Progenitor cell of endocrine pancreas (in vitro differentiated cells): ENCODE measurements at places on chromosomes 3 and 15. TPM values are rescaled to one million over a fixed set of nuclear protein-coding genes. Genes with fewer than 3 reads are reported as not detected.

HAUS2 gene
- total RNA-seq: 22.0 and 24.2 TPM in 2 replicates

ZNF660 gene
- 22.6 and 27.1 TPM in 2 replicates for total RNA-seq

CPEB1 gene
- 0.60 and 0.80 TPM in 2 replicates for total RNA-seq

GRCh38 chr3:27528791-27529190, 44.6 kb upstream of the SLC4A7 start:
- H3K27ac ChIP-seq: no peak overlapping the region
- H3K27me3 ChIP-seq: no peaks in the 10 kb centered on the region
- no peaks in the 10 kb centered on the region for H3K36me3 ChIP-seq
- no peak overlapping the region for H3K4me3 ChIP-seq
- peaks cover 15% of the 10 kb centered on the region for H3K4me1 ChIP-seq

GRCh38 chr3:42043099-42043813, 47.9 kb upstream of the TRAK1 start:
- DNase-seq: no peak
- H3K27ac ChIP-seq: peak overlapping the region; percentile 91
- H3K36me3 ChIP-seq: no peaks in the 10 kb centered on the region

DNA sequence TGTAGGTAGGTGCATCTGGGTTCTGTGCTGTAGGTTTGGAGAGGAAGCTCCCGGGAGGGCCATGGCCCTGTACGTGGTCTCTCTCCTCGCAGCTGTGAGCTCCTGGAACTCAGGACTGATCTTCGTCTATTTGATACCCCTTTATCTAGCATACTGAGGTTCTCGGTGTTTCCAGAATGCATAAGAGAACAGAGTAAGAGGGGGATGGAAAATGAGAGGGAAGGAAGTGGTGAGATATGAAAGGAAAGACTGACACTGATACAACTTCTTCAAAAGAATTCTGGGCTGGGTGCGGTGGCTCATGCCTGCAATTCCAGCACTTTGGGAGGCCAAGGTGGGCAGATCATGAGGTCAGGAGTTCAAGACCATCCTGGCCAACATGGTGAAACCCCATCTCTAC, 90.7 kb downstream of the CHRD start:
- no peaks in the 10 kb centered on the region for H3K36me3 ChIP-seq
- H3K4me1 ChIP-seq: no peaks in the 10 kb centered on the region
- peaks cover 26% of the 10 kb centered on the region for H3K27me3 ChIP-seq
- DNase-seq: no peak
- H3K4me3 ChIP-seq: no peak overlapping the region
